NCI-H1930 (cell line): ENCODE measurements at places on chromosomes 6 and 20.

DNA sequence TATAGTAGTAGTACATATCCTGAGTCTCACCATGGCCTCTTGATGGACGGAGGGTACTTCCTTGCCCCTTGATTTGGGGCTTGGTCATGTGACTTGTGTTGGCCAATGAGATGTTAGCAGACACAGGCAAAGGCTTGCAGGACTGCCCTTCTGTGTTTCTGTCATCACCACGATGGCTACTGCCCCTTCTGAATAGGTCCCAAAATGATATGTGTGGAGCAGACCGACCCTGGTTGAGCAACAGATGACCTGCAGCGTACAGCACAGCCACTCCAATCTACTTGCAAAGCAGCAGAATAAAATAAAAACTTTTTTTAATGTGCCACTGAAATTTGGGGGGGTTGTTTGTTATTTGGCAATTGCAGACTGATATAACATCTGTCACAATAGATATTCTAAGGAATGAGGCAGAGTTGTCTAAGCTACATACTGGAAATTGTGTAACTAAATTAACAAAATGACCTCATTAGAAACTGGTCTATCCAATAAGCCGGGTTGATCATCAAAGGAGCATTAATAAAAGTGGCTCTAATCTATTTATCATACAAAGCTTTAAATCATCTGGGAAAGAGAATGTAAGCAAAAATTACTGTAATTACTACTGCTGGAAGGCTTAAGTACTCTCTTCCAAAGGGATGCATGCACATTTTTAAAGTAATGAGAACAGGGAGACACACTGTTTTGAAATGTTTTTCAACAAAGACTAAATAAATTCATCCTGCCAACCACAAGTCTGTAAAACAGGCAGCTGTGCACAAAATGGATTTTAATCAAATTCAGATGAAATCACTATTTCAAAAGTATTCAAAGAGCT, 209.5 kb downstream of the KIF16B start:
- no peak for DNase-seq

DNA sequence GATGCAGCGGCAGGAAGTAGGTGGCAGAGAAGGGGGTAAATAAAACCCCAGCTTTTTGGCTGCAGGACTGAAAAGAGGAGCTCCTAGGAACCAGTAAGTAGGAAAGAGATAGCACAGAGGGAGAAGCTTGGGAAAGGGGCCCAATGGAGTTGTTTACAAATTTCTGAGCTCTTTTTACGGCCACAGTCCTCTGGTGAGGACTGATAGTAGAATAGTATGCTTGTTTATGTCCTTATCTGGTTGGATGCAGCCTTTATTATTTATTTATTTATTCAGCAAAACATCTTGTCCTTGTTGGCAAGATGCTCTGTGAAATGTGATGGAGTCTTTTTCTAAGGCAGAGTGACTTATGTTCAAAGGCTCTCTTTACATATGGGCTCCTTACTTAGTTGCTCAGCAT, 119.7 kb upstream of the AHI1 start:
- no peak for DNase-seq

DNA sequence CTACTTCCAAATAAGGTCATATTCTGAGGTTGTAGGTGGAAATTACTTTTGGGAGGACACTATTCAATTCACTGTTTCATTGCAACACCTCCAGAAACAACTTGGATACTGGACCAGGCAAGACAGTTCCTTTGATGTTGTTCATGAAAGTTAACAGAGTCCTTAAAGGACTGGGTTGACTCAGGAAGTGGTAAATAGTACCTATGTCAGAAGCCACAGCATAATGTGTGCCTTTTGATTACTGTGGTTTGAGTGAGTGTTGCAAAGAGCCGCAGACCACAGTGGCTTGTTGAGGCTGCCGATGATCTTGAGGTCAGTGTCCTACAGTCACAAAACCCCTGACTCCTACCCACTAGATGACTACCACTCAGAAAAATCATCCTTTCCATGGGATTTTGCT, 10.9 kb downstream of the IL20RA start:
- no peak for DNase-seq

DNA sequence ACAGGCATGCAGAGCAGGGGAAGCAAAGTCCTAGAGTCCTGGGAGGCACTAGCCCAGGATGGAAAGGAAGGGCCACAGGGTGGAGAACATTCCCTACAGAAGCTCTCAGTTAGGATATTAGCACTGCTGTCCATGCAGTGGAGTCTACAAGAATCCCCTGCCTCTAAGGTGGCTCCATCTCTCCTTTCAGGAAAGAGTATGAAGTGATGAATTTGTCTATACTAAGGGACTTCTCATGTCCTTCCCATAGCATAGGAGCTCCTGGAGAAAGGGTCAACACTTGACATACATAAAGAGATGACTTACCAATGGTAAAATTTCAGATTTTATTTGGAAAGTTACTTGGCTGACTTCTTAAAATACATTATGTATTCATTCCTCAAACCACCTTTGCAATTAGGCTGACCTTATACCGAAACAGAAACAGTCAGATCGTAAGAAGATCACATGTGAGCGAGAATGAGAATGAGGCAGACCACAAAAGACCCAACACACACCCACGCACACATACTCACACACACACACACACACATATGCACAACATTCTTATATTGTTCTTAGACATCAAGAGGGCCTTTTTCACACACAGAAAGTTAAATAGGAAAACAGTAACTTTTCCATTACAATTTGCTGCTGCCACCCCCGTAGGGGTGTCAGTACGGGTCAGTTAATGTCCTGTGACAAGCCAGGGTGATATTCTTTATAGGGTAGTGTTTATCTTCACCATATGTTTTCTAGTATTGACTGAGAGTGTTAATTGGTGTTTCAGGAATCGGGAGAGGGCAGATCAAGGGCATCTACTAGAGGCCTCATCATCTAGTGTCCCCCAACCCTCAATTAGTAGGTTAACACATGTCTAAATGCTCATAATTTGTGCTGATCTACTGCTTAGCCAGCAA, 159.4 kb downstream of the FAXC start:
- DNase-seq: no peak

- no peak for DNase-seq
These were observed 227.9 kb downstream of the PREX1 start for GRCh38 chr20:48599748-48600469.
